Stimulated activated CD4-positive, alpha-beta T cell treated with anti-CD3 and anti-CD28 coated beads, Interleukin-1b, Interleukin-23, amount 100 ng/mL, for 1 hour (primary cell): ENCODE measurements at places on chromosomes 4 and X.

- no peak for DNase-seq
Observed at GRCh38 chr4:56531149-56531770, 25.7 kb downstream of the ARL9 start.

DNA sequence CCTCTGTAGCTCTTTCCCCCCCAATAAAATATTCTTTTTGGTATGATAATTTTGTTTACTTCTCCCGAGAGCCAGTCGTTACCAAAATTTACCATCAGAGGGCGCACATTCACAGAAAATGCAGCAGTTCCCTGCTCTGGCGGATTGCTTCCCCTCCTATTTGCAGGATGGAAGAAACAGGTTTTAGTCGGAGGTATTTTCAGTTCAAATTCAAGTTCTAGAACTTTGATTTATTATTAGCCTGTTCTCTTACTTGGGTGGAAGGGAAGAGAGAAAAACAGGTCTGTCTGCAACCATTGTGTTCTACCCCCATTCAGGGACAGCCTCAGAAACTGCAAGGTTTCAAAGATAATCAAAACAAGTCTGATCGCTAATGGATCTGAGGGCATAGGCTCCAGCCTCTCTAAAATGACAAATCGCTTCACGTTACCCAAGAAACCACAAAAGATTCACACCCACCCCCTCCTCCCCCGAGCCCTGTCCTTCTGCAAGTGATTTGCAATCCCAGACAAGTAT, 263.8 kb upstream of the RPS6KA3 start:
- DNase-seq = peak; percentile 13

- no peak for DNase-seq
Observed at GRCh38 chrX:136780763-136781162, at the start of gene ARHGEF6. TSS of gene ARHGEF6 (minus strand) at chrX:136780932. CDS start at chrX:136780882, 50 bp downstream.

- no peak for DNase-seq
Observed at GRCh38 chr4:89072921-89073320, 15.9 kb upstream of the FAM13A start.

- no peak for DNase-seq
Observed at GRCh38 chr4:149161247-149161646, 654.4 kb downstream of the IQCM start.

DNA sequence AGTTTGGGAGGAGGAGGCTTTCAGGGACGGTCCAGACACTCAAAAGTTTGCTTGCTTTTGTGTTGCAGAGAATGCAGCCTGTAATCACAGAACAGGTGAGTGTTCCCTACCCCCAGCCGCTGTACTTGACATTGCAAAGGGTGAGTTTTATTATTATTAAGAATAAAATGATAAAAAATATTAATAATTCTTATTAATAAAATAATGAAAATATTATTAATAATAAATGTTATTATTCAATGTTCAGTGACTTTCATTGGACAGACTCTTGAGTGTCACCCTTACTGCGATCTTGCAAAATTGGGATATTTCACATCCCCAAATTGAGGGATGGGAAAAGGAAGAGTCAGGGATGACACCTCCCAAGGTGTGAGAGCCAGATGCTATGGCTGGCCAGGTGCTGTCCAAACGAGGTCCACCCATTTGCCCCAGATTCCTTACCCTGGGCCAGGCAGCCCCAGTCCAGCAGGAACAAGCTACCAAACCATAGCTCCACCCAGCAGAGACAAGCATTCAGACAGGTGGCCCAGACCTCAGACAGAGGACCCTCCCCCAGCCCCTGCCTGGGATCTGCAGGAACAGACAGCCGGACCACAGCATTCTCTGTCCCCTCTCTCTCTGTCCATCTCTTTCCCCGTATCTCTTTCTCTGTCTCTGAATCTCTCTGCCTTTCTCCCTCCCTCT, 22.4 kb downstream of the IL3RA start:
- DNase-seq = no peak

GRCh38 chrX:55026143-55026542, 4.6 kb downstream of the ALAS2 start:
- DNase-seq = no peak
